HuH-7.5 (cell line): ENCODE measurements at places on chromosomes 16 and 17.

DNA sequence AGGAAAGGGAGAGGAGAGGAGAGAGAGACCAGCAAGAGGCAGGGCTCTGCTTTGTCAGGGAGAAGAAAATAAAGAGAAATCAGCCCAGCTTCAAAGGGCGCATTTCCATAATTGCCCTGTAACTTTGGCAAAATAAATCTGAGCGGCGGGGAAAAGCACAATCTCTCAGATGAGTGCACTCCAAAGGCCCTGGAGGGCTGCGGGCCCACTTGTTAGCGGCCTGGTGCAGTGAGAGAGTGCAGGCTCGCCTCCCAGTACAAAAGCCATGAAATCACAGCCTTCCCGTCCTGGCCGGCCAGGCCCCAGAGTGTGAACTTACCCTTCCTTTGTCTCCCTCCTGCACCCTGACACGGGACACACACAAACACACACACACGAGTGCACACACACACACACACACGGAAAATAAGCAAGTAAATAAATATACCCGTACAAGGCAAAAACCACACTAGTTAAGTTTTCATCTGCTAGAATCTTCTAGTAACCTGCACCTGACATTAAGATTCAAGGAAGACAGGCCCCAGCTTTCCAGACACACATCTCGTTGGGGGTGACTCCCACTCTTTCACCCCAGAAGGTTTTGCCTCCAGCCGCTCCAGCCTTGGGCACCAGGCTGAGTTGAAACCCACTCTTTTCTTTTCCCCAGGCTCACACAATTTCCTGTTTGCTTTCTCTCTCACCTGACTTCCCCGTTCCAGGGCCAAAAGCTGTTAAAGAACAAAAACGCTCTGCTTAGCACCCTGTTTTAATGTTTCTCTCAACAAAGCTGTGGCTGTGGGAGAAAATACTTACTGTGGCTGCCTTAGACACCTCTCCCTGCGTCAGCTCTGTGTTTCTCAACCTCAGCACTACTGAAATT, 8.5 kb downstream of the IRX3 start:
- DNase-seq: no peak

DNA sequence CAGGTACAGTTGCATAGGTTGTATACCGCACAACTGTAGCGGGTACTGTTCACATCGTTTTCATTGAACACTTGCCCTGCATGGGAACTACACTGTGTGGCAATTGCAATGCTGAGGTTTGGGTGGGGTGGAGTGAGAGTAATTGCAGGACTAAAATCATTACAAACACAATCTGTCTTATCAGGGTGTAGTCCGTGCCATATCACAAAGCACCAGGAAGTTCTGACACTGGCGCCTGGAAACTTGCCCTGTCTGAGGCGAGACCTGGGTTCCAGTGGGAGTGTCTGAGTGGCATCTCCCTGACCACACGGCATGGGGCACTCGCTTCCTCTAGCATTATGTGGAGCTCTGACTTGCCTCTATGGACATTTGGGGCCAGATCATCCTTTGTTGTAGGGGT, 153.4 kb downstream of the RGS9 start:
- no peak for DNase-seq

- DNase-seq: no peak
These were observed 18.9 kb downstream of the MPP3 start for GRCh38 chr17:43814026-43814425.

GRCh38 chr17:72470734-72471133, 349.9 kb downstream of the SOX9 start:
- no peak for DNase-seq

DNA sequence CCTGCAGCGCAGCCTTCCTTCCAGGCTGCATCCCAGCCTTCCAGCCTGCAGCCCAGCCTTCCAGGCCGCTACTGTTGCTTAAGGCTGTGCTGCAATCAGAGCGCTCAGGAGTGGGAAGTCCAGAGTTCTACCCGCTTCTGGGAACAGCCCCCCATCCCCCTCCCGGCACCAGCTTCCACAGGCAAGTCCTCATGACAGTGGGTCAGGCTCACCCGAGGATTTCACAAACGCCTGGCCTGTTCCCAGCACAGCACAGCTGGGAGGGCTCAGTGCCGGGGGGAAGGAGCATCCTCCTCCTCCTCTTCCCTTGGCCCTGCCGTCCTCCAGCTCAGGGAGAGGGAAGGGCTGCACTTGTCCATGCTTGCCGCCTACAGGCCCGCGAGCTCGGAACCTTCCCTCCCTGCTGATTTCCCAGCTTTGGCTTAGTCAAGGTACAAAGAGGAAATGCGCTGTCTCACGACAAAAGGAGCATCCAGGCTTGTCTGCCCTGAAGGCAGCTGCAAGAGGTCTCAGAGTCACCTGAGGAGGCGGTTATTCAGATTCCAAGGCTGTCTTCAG, 8.3 kb downstream of the SOCS3 start:
- DNase-seq: no peak
